Activated T-cell treated with anti-CD3 and anti-CD28 coated beads for 1 hour (primary cell): ENCODE measurements at places on chromosomes 3 and 15.

DNA sequence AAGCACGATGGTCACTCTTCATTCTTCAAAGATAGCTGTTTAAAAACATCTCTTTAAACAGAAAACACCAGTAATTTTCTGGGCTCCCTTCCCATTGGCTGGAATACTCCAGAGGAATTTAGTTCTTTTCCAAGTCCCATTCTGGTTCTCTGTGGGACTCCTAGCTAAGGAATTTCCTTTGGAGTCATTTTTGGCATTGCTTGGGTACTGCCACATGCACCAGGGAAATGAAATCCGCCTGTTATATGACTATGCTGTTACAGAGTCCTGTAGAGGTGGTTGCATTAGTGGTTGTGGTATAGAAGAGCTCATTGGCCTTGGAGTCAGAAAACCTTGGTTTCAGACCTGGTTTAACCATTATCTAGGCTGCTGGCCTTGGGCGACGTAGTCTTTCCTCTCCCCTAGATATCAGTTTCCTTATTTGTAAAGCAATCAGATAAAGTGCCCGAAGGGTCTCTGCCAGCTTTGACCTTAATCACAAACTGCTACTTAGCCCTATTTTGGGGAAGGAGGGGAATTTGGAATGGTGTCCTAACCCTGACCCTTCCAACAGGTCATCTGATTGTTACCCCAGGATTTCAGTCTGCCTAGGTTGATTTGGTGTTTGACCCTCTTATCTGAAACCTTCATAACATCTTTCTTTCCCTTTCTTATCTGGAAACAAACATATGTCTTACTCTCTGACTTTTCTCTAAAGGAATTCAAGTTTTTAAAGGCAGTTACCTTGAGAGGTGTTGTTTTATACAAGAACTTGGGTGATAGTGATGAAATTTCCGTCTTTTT, 13.4 kb downstream of the RTP1 start:
- no peak for DNase-seq

- DNase-seq, result no peak
Observed at GRCh38 chr15:61097043-61097442, 132.1 kb downstream of the RORA start.

DNA sequence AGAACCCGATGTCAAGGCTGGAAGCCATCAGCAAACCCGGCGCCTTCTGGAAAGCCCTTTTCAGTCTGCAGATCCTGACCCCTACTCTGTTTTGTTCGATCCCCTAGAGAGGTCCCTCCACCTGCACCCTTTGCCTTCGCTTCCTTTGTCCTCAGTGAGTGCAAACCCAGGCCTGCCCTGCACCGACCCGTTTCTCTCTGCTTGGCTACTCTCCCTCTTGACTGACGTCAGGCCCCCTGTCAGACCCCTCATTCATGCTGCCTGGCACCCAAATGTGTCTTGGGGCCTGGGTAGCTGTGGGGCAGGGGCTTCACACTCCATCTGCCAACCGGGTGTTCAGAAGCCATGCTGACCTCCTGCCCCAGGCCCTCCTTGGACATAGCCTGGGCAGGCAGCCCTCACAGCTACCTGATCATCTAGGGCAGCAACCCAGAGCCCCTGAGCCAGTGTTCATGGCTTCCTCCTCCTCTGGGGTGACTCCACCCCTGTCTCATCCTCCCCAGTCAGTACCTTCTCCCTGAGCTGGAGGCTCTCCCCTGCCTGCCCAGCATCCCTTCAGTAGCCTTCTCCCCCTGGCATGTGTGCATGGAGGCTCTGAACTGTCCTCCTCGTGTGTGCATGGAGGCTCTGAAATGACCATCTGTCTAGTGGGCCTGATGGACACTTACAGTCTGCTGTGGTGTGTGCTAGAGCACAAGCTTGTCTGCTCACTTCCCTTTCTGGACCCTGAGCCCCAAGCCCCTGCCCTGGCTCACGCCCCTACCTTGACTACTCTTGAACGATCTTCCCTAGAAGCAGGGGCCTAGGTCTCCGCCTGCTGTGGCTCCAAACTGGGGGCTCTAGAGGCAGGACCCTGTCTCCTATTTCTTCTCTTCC, 69.4 kb downstream of the EXOG start:
- no peak for DNase-seq

GRCh38 chr3:42066516-42067181, 24.5 kb upstream of the TRAK1 start:
- DNase-seq, result no peak

DNA sequence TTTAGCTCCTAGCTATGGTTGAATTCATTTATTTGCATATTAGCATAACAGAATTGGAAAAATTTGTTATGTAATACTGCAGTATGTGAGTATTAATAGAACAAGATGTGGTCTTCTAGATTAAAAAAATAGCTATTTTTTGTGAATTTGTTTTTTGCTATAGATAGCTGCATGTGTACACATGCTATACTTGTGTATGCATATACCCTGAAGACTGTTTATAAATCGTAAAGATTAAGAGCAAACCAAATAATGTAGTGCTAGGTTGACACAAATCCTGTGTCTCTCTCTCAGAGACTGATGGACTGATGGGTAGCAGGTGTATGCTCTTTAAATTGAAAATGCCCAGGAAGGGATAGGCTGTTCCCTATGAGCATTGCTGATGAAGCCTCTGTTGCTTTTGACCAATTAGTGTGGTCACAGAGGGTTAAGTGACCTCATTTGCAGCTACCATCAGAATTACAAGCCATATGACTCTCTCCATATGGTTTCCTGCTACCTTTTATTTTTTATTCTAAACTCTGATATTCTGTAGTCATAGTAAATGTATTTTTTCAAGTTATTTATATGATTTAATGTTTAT, 9.0 kb downstream of the PLCL2 start:
- no peak for DNase-seq

DNA sequence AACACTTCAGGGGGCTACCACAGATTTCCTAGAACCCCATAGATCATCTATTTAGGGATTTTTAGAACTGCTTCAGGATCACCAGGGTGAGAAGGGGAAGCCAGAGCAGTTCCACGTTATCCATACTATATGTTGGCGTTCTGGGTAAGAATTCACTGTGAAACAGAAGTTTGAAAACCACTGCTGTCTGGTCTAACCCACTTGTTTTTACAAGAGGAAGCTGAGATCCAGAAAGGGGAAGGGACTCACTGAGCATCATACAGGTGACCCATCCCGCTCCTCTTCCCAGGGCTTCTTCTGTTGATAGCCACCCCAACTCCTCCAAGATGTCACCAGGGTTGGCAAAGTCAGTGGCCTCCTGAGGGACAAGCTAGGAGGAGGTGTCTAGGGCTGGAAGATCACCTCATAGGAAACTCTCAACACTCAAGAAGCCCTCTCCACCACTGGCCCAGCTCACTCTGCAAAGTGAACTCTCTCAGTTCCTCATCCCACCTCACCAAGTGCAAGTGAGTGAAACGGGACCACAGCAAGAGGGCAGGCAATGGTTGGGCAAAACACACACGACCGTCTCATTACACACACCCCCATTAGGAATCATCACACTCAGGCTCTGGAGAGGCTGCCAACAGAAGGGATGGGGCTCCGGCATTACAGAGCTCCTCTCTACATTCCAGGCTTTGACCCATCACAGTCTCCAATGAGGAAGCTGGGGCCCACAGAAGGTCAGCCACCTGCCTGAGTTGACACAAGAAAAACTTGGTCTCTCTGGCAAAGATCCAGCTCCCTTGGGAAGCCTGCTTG, 1.8 kb downstream of the DAPK2 start:
- DNase-seq, result no peak

- no peak for DNase-seq
Observed at GRCh38 chr15:79863886-79864285, 32.9 kb downstream of the MTHFS start.

- DNase-seq, result no peak
Observed at GRCh38 chr15:63059075-63059474, 16.5 kb downstream of the TPM1 start.

DNA sequence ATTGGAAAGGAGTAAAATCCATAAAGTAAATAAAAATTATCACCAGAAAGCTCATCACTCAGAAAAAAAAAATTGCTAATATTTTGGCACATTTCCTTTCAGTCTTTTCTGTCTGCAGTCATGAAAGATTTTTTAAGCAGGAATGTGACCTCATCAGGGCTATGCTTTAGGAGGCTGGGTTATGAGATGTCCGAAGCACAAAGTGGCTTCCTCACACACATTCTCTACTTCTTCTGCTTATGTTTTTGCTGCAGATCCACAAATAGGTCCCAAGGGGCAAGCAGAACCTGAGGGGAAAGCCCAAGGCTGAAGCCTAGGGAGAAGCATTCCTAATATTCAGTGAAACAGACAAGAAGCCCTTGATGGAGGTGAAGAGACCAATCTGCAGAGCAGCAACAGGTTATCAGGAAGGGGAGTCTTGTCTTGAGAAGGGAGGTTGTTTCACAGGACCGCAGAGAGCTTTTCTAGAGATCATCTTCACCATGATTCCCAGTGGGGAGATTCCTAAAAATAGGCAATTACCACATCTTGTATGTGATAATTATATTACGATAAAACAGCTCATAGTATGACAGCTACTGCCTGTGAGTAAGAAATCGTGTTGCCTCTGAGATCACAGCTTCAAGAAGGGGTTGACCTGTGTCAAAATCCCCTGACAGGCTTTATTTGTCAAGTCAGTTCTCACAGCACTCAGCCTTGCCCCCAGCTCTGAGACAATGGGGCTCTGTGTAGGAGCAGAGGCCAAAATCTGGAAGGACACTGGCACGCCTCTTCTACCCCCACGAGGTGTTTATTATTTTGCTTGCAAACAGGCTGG, 60.5 kb downstream of the IGF2BP2 start:
- no peak for DNase-seq
